CD4-positive, alpha-beta T cell (primary cell): ENCODE measurements at places on chromosomes 16 and 17. TPM values are rescaled to one million over a fixed set of nuclear protein-coding genes. Genes with fewer than 3 reads are reported as not detected.

CCL8 gene
- not detected for total RNA-seq

NACA2 gene
- not detected for total RNA-seq

DNA sequence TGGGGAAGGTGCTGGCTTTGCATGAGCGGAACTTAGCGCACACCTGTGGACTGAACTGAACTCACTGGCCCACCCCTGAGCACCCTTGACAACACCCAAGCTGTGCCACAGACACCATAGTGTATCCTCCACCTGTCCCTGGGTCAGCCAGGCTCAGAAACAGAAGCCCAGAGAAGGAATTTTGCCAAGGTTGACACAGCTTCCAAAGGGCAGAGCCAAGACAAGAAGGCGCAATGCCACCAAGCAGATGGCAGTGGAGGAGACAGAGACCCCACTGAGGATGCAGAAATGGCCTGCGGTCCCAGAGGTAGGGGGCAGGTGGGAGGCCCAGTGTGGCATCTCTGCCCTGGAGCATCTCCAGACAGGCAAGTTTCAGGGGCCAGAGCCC is 169.0 kb downstream of the ENGASE start:
- DNase-seq = no peak

GRCh38 chr17:70622368-70623260 is 453.3 kb downstream of the KCNJ2 start:
- DNase-seq = no peak

GRCh38 chr16:69188236-69188549 is 1.2 kb downstream of the SNTB2 start:
- no peak for DNase-seq

GRCh38 chr16:27287051-27287811 is 18.7 kb upstream of the NSMCE1 start:
- no peak for DNase-seq

DNA sequence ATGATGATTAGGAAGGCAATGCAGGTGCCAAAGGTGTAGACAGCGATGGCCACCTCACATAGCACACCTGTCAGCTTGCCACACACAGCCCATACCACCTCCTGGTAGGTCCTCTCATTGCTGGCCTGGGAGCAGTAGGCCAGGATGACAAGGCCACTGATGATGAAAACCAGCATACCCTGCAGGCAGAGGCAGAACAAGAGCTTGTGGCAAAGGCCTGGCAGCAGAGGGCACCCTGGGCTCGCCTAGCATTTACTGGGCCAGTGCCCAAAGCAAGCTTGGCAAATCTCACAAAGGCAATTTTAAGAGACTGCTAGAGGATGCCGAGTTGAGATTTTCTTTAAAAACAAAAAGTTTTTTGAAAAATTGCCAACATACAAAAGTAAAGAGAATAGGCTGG is 5.9 kb downstream of the SLC38A7 start:
- no peak for DNase-seq

GRCh38 chr17:32567511-32567910 is 80.7 kb downstream of the CDK5R1 start:
- DNase-seq = no peak
